ENCODE measurements at places on chromosomes 12 and 14.

GRCh38 chr14:50335389-50335788, 23.3 kb downstream of the DMAC2L start:
- DNase-seq, result peak; percentile 79

DNA sequence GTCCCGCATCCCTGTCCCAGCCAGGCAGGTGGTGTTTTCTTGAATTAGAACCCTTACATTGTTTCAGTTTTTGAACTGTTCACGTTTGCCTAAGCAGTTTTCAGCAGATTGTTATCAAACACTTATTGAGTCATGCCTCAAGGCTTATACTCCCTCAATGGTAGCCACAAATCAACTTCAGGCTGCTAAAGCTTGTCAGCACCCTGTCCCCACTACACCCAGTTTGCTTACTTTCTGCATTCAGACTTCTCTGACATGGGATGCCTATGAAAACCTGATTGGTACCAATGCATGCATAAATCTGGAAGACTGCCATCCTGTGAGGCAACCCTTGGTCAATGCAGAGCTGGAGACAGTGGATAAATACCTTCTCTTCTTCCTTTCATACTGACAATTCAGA, 225.4 kb downstream of the BTG1 start:
- DNase-seq, result peak; percentile 3

DNA sequence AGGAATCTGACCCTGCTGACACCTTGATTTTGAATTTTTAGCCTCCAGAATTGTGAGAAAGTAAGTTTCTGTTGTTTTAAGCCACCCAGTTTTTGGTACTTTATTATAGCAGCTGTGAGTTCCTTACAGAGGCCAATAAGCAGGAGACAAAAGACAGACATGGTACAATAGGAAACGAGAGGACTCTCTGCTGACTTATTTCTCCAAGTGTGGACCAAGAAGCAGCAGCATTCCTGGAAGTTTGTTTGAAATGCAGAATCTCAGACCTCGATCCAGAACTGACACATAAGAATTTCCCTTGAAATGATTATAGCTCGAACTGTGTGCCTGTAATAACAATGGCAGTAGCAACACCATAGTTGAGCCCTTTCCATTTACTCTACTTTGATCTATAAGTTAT, 31.9 kb upstream of the LUM start:
- no peak for DNase-seq

DNA sequence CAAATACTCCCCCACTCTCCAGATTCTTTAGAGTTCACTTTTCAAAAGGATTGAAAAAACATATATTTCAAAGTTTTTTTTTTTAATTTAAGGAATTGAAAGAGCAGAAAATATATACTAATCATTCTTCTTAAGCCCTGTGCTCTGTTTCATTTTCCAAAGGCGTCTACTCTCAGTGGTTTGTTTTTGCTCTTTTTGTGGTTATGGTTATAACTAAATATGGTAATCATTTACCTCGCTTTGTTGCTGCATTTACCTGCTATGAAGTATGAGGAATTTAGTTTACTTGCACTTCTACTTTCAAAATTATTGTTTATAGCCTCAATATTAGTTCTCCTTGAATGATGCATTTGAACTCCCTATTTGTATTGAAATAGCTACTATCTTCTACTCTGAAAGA, 55.9 kb upstream of the LRRK2 start:
- DNase-seq, result no peak

- DNase-seq, result no peak
Measured at GRCh38 chr12:121059031-121059898, 20.2 kb upstream of the OASL start.

- DNase-seq, result no peak
Measured at GRCh38 chr12:32025906-32026305, 66.7 kb downstream of the RESF1 start.

All from RPMI7951 (cell line).